ENCODE measurements at places on chromosomes 13 and 19.

DNA sequence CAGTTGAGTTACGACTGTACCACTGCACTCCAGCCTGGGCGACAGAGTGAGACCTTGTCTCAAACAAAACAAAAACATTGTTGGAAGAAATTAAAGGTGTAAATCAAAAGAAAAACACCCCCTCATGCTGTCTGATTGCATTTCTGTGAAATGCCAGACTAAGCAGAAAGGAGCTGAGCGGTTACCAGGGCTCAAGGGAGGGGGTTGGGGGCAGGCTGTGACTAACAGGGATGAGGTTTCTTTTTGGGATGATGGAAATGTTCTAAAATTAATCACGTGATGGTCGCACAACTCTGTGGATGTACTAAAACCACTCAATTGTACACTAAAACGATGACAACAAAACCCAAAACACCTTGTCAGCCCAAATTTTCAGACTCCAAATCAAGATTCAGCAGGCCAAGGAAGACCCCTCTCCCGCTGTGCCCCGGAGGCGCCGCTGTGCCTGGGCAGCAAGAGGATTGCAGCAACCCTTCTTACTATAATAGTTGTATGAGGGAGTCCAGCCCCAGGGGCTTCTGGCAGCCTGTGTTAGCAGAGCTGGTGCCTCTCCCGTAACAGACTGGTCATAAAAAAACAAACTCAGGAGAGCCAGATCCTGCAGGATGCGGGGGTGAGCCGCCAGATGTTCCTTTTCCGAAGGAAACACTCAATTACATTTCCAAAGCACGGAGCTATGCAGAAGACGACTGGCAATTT, 20.9 kb downstream of the CAPS start:
- DNase-seq: no peak

DNA sequence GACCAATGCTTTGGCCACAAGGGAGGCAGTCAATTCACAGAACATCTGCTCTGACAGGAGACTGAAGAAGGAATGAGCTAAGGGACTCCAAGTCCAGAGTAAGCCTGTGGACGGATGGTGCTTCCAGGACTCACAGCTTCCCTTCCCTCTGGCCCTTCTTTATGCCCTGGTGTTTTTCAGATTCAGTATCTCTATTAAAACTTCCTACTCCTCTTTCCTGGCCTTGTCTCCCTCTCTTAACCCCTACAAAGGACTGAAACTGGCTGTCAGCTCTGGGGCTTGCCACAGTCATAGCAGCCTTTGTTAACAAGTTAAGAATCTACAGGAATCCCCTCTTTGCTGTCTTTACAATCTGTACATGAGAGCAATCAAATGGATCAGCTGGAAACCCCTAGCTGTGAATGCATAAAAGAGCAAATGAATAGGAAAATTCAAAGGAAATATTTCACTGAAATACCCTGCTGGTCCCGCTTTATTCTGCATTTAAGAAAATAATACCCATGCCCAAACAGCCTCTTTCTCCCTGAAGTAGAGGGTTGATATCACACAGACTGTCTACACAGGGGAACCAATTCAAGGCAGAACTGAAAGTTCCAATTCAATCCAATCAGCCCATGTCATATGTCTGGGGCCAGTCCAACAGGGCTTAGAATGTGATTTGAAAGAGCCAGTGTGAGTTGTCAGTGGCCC, 192.3 kb downstream of the MZT1 start:
- DNase-seq: no peak

- no peak for DNase-seq
Measured at GRCh38 chr19:17620696-17621095, 65.2 kb downstream of the COLGALT1 start.

GRCh38 chr13:108957369-108958012, 328.1 kb downstream of the MYO16 start:
- no peak for DNase-seq

DNA sequence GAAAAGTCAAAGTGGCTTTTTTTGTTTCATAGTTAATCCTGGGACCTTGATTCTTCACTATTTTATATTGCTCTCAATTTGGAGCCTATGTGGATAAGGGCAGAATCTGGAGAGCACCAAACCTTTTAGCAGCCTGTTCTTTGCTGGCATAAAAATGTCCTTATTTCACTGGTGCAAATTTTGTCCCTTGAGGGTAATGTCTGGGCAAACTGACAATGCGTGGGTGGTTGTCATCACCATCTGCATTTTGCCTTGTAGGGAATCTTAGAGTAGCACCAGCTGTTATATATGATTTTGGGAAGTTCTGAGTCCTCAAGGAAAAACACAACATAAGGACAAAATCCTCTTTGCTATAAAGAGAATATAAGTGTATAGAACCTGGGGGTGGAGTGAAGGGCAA, 336.9 kb upstream of the HTR2A start:
- no peak for DNase-seq

DNA sequence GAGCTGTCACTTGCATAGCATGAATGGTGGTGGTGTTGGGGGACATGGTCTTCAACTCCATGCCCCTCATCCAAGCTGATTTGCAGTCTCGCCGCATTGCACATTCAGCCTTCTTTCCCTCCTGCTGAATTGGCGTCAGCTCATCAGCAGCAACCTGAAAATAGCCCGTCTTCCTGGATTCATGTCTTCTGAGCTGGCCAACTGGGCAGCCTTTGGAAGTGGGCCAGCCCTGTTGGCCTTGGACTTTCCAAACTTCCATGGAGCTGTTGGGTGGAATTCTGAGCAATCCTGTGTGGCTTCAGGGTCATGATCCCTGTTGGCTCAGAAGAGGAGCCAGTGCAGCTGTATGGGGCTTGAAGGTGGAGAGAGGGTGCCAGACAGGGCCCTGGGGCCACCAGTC, 68.8 kb downstream of the ZNF536 start:
- no peak for DNase-seq

GRCh38 chr13:114166381-114167131, 12.5 kb upstream of the CFAP97D2 start:
- no peak for DNase-seq

GRCh38 chr19:10290876-10291553, 1.3 kb downstream of the ICAM5 start:
- DNase-seq: peak; percentile 62

- no peak for DNase-seq
Measured at GRCh38 chr13:20431687-20432384, 93.8 kb downstream of the CRYL1 start.

DNA sequence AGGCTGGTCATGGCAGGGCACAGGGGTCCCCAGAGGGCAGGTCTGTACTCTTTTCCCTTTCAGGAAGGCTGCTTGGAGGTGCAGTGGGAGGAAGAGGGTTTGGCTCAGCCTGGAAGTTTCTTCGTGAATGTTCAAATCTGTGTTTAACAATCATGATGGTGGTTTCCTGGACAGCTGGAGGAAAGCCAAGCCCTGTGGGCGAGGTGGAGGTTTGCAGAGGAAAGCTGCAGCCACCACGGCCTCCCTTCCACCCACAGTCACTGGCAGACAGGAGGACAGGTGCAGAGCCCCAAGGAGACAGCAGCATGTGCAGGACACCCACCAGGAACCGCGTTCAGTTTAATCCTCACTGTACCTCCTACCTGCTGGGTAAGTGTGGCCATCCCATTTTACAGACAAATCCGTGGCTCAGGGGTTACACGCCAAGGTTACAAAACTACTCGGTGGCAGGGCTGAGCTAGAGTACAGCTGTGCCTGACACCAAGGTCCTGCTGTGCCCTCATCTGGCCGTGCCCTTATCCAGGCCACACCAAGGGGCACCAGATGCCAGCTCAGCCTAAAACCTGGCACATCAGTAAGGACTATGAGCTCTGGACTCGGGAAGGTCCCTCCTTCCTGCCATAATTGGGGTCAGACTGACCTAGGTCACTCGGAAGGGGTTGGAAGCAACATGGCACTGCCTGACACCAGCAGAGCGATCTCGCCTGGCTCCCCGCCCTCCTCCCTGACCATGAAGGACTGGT, 34.1 kb downstream of the SUGP2 start:
- no peak for DNase-seq

DNA sequence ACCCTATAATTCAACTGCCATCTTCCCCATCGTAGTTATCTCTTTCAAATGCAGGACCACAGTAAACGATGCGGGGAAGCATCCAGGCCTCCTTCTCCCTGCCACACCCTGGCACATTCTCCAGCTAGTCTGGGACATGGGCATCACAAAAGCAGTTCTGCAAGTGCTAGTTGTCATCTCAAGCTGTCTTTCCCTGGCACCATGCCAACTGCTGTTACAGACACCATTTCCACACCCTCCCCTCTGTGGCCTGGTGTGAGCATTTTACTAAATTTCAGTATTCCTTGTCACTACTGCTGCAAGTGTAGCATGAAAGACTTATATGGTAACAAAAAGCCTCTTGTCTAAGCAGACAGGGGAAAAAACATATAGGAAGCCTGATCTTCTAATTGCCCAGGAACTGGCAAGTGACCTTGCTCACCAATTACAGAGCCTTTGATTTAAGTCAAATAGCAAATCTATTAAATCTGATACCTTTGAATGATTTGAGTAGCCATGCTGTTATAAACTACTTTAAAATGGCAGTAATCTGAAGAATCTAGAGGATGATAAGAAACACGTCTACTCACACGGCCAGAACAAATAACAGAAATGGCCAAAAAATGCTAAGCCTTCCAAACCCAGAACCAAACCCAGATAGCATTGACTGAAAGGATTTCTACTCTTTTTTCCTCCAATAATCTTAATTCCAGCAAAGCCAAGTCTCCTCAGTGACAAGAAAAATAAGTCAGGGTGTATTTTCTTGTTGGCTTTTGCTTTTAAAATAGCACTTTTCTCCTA, 179.0 kb downstream of the NUFIP1 start:
- no peak for DNase-seq

DNA sequence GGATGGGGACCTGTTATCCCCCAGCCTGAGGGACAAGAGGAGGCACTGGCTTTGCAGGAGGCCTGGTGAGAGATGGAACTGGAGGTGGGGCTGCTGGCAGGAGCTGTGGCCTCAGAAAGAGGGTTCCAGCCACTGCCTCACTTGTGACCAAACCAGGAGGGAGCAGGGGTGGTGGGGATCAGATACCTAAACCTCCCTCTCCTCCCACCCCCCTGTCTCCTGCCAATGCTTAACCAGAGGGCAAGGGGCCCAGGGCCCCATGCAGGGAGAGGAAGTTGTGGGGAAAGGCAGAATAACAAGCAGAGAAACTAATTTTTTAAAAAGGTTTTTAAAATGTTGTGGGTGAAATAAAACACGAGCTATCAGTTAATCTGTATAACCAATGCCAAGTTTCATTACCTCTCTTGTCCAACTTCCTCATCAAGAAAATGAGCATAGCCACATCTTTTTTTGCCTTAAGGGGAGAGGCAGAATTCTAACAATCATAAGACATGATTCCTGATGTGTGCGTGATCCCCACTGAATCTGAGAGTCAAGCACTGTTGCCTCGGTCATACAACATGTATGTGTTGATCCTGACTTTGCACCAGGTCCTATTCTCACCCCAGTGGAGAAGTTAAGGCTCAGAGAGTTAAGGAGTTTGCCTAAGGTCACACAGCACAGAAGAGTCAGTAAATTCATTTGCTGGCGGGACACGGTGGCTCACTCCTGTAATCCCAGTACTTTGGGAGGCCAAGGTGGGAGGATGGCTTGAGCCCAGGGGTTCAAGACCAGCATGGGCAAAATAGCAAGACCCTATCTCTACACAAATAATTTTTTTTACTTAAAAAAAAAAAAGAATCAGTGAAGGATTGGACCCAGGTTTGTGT, 12.9 kb downstream of the FXYD5 start:
- DNase-seq: no peak

DNA sequence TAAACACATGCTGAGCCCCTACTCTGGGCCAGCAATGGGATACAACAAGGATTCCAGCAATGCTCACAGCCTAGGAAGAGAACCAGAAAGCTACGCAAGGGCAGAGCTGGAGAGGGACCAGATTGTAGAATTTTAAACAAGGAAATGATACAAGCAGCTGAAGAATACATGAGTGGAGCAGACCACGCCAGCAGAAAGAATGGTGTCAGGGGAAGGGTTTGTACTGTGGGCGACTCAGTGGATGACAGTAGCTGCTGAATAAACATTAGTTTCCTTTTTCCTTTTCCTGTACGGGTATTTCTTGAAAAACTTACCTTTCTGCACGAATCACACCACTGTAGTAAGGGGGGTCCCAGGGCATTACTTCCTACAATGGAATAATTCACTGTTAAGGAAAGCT, 30.7 kb downstream of the MIPEP start:
- no peak for DNase-seq

DNA sequence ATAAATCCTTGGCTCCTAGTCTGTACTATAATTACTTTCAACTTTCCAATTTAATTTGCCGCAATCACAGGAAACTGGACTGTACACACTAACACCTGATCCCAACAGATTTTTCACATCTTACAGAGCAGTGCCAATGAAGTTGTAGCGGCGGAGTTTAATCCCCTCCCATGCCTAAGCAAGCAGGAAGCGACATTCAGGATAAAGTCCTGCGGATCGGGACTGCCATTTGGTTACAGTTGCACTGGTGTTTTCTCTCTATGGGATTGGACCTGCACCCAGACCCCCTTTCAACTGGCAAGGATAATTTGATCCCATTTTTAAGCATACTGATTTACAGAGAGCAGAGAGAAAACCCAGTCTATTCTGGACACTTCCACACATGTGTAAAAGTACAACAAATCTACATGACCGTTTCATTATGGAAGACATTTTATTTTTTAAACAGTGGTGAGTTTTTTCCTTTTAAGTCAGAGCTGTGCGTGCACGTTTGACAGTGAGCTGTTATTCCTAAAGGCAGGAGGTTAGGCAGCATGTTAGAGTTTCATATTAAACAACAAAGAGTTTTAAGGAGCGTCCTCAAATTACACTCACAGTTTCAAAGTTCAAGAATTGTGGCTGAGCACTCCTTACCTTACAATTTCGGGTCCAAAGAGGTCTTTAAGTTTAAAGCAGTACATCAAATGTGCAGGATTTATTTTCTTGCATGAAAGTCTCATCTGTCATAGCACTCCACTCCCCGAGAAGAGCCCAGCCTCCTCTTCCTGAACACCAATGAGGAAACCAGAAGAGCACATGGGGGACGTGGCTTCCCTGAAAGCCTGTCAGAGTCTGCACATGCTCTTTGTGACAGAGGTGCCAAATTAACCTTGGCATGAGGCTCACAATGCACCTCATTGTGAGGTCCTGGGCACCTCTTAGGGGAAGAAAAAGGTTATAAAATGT, 141.6 kb upstream of the RFC3 start:
- no peak for DNase-seq

DNA sequence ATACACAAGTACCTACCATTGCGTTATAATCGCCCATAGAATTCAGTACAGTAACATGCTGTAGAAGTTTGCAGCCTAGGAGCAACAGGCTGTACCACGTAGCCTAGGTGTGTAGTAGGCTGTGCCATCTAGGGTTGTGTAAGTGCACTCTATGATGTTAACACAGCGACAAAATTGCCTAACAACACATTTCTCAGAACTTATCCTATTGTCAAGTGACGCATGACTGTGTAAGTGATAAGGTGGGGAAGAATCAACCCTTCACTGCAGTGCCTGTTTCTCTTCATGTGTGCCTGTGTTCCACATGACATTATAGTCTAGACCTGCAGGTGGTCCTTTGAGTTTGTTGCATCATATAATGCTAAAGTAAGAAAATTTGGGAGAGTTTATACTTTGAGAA, 94.0 kb downstream of the PCDH9 start:
- DNase-seq: no peak

DNA sequence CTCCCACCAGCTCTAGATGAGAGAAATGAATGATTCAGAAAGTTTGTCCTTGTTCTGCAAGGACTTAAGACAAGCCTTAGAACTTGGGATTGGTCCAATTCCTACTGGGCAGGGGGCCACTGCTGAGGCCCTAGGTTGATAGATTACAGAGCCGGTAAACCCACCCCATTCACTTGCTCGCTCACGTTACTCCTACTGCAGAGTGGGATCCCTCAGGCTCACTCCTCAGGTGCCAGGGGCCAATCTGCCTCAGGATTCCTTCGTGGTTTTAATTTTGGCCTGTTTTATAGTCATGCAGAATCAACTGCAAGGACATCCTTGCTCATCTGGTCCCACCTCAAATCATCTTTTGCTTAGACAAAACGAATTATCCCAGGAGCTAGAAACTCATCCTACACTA, 59.0 kb downstream of the SERP2 start:
- DNase-seq: no peak

Measured in activated naive CD4-positive, alpha-beta T cell treated with Interleukin-2 at 50 U/mL for 16 hours (primary cell).